Epithelial cell of prostate (primary cell): ENCODE measurements at places on chromosomes 11 and 22.

DNA sequence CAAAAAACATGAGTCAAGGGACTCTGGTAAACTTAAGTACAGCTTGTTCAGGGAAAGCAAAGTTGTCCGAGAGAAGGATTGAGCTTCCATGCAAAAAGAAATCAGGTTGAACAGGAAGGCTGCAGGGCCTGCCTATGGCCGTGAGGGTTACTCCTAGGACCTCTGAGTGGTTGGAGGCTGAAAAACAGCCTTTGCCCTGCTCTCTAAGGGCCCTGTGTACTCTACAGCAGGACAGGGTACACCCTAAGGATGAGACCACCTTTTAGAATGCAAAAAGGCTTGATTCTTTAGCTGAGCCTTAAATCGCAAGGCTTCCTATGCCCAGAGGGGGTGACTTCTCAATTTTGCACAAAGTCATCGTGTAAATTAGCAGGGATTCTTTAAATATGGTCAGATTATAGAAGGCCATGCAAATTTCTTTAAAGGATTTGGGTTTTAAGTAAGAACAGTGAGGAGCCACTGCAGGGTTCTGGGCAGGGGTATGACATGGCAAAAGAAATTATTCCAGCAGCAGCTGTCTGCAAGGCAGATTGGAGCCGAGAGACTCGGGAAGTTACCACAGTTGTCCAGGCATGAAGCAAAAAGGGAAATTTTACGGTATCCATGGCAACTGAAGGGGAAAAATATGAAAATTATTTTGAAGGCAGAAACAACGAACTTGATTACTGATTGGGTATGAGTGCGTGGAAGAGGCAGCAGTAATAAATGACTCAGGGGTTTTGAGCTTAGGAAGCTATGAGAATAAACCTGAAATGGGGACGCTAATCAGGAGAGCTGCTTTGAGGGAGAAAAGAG is 91.8 kb downstream of the FAM76B start:
- DNase-seq = no peak

DNA sequence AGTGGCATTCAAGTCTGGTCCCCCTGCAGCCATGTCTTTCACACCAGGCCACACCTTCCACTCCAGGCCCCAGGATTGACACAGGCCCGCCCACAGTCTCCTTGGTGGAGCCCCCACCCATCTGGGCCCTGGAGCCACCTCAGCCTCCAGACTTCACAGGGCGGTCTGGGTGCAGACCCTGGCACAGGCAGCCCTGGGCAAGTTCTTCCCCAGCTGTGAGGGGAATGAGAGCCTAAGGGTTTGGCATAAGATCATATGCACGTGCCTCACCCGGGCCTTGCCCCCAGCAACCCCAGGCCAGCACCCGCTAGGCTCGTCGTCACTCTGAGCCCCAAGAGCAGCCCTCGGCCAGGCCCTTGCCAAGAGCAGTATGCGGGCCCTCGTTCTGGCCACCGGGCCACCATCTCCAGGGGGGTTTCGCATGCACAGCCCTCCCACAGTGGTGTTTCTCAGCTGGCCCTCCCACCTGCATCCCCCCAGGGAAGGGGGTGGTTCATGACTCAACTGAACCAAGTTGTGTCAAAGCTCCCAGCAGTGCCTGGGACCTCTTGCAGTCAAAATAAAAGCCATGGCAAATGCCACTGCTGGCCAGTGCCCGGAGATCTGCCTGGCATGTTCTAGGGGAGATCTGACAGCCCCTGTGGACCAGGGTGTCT is 70.4 kb upstream of the KCNQ1OT1 start:
- no peak for DNase-seq

DNA sequence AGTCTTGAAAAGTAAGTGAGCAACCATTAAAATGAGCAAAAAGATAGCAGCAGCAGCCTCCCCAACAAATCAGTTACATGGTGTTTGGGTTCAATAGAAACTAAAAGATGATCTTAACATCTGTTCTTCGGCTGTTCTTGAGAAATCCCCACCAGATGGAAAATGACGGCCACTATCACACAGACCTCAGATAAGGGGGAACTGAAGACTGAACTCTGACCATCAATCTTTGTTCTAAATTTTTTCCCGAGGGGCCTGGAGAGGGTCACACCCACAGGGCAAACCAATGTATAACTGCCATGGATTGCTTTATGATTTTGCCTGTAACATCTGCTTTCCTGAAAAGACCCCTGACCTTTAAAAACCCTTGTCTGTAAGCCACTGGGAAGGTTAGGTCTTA is 624.8 kb upstream of the KIRREL3 start:
- DNase-seq = no peak

DNA sequence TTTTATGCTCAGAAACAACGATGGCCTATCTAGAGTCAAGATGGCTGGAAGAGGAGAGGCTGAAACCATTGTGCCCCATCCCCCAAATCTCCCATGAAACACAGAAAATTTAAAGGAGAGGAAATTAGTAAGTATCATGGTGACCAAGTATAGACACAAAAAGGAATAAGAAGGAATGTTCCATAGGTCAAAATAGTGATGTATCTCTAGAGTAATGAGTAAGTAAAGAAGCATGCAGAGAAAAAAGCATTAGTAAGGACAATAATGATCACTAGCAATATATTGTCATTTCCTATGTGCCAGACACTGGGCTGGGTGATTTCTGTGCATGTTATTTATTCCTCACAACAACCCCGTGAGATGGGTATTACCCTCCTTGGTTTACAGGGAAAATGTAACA is 2.6 kb upstream of the SLC22A24 start:
- DNase-seq = no peak

DNA sequence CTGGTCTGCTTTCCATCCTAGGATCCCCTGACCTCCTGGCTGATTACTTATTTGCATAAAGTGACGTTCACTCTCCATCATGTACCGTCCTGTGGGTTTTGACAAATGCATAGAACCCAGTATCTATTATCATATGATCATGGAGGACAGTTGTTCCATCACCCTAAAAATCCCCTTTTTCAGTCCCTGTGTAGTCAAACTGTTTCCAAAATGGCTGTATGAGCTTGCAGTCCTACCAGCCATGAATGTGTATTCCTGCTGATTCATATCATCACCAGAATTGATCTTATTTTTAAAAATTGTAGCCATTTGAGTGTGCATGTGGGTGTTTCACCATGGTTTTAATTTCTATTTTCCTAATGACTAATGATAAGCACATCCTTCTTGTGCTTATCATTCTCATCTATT is 108.8 kb downstream of the MPPED1 start:
- DNase-seq = no peak

- DNase-seq = no peak
Measured at GRCh38 chr11:76143274-76143673, 63.0 kb downstream of the WNT11 start.

DNA sequence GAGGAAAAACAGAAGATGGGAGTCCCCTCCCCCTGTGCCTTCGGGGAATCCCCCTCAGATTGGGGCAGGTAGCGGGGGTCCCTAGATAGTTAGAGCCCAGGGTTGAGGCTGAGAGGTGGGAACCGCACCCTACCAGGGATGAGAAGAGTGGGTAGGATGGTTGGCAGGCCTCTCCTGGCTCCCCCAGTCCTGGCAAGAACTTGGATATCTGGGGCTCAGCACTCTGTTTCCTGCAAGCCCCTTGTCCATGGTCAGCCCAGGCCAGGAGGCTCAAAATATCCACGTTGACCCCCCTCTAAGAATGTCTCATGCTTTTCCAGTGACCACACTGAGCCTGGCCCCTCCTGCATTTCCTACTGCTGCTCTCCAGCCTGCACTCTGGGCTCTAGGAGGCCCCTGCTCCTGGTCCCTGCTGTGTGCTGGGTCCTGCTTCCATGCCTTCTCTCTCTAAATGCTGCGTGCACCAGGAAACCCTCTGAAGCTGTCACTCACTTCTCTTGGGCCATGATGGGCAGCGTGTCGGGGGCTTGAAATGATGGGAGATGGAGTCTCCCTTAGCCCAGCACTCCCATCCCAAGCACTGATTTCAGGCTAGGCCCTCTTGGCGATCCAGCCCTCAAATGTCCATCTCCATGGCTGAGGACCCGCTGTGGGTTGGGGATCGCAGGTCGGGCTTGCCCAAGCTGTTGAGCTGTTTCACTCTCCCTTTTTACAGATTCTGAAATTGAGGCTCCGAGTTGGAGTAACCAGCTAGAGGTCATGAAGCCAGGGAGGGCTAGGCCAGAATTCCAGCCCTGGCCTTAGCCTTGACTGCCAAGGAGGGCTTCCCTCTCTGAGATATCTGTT is 2.0 kb downstream of the MAP3K11 start:
- DNase-seq = no peak

GRCh38 chr22:18154821-18155390 is 4.9 kb downstream of the USP18 start:
- no peak for DNase-seq

GRCh38 chr11:83816572-83817187 is 530.5 kb upstream of the CCDC90B start:
- DNase-seq = no peak

DNA sequence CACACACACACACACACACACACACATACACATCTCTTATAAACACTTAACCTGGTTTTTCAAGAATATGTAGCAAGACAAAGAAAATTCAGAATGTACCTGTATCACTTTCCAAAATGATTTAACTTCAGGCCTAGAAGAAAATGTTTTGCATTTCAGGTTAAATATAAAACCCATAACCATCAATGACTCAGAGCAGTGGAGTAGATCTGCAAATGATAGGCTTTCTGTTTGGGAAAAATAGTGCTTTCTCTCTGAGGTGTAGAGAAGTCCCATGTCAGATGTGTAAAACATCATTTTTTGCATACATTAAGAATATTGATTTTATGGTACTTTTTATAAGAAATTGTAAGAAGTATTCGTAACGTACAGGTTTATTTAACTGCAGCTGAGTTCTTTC is 116.9 kb downstream of the STK33 start:
- no peak for DNase-seq

DNA sequence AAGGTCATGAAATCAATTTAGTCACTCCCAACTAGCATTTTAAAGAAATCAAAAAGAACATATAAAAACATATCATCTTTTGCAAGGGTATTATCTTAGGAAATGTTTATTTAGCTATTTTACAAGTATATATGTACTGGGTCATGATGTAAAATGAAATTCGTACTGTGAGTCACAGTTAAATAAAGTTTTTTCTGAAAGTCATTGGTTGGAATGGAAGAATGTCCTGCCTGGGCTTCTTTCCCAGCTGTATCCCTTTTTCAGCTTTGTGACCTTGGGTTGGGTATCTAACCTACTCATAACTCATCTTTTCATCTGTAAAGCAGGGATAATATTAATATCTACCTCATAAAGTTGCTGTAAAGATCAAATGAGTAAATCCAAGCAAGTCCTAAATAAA is 15.7 kb downstream of the FDX1 start:
- no peak for DNase-seq

GRCh38 chr11:41281131-41281742 is 178.2 kb downstream of the LRRC4C start:
- no peak for DNase-seq

DNA sequence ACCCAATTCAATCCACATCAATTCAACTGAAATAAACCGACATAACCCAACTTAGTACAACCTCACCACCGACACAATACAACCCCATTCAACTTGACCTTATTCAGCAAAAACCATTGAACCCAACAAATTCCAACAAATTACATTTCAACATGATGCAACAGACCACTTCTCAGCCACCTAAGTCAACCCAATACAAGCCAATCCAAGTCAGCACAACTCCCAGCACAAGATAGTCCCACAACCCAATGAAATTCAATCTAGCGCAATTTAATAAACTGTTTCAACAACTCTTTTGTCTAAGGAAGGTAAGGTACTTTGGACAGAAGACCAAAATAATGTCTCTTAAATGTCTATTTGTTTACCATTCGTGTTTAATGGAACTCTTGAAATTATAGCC is 226.0 kb downstream of the MIAT start:
- no peak for DNase-seq

DNA sequence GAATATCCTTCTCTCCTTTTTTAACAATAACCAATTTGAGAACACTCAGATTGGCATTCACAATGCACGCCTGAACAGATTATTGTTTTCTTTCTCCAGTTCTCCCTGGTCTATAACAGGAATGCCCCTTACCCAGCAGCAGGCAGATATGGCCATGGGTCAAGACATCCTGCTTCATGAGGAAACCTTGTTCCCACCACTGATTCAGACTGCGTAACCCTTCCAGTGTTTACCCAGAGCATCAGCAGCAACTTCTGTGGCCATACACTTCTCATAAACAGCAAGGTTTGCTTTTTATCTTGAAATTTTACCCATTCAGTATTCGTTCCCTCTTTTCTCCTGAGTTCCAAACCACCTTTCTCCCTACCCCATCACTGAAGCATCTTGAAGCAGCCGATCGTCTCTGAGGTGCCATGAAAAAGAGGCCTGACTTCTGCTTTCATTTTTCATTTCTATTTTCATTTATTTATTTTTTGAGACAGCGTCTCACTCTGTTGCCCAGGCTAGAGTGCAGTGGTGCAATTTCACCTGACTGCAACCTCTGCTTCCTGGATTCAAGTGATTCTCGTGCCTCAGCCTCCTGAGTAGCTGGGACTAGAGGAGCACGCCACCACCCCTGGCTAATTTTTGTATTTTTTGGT is 9.6 kb downstream of the PTS start:
- DNase-seq = no peak

DNA sequence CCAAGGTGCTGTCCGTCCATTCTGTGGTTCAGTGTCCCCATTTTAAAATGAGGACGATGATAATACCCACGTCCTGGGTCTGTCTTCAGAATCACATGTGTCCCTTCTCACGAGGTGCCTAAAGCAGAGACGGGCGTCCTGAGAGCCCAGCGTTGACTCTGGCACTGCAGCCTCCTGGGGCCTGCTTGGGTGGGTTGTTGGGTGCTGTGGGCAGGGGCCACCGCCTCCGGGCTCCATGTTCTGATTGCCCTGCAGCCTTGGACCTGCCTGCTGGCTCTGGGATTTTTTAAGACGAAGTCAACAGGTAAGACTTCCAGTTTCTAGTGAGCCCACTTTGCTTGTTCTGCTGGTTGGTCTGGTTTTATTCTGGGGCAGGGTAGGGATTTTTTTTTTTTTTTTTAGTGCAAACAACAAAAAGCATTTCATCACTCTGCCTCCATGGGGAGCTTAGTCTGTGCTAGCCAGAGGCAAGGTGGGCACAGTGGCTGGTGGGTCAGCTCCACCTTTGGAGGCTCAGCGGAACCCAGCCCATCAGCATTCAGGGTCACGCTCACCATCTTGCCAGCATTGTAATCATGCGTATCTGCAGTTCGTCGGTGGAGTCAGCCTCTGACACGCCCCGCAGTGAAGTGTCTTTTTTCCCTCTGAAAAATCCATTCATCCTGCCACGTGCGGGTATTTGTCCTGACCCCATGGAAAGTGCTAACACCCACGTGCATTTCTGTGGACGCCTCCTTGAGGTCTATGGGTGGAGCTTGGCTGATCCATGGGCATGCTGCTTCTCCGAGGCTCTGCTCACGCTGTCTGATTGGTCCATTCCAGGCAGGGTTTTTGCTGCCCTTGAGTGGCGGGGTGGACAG is 28.3 kb downstream of the NADSYN1 start:
- no peak for DNase-seq

- no peak for DNase-seq
Measured at GRCh38 chr11:27060816-27061460, 20.3 kb downstream of the BBOX1 start.
